ENCODE measurements at places on chromosomes 11 and 22.
A peak's percentile ranks its signal among the peaks of the same experiment; 100 is the strongest.

- DNase-seq, result peak; percentile 71
These were observed 32.1 kb upstream of the SLC5A12 start for GRCh38 chr11:26753723-26754504.

- no peak for DNase-seq
These were observed 100.3 kb upstream of the TEAD1 start for GRCh38 chr11:12573707-12574485.

DNA sequence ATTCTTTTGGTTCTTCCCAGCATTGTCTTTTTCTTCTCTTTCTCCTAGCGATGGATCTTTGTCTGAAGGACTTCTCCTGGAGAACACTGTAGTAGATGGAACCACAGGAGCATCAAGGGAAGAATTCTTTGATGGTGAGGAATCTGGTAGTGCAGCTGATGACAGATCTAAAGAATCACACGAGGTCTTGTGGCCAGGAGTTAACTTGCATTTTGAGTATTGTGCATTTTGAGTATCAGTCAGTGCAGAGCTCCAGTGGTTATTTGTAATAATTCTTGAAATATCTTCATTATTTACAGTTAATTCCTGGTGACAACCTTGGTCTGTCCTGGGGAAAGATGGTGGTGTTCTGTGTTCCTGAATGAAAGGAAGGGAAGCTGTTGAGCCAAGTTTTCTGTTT lies 14.5 kb upstream of the POGLUT3 start:
- DNase-seq, result no peak

- no peak for DNase-seq
These were observed 5.5 kb downstream of the B3GAT1 start for GRCh38 chr11:134406264-134407185.

DNA sequence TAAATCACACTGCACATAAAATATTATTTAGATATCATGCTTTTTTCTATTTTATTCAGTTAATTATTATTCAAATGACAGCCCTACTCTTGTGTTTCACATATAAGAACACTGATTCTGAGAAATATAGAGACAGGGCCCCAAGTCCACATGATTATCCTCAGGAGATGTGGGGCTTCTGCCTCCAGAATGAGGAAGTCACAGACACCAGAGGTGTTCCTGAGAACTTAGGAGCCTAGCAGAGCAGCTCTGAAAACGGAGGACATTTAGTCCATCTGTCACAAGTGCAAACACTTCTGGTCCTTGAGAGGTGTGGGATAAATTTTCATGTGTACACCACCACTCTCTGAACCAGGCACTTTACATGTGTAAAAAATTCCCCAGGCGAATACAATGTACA lies 26.2 kb downstream of the TRIM66 start:
- DNase-seq, result peak; percentile 3

DNA sequence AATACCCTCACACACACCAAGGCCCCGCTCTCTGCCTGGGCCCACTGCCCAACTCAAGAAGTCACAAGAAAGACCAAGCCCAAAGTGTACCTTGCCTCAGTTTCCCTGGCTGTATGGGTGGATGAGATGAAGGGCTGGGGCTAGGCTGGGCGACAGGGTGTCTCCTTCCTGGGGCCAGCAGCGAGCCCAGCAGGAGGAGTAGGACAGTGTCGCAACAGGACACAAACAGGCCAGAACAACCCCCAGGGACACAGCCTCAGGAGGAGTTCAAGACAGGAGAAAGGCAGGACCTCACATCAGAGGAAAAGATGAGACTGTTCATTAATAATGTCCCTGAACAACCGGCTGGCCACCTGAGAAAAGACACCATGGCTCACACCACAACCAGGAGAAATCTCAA lies 13.3 kb downstream of the CSNK1E start:
- no peak for DNase-seq

DNA sequence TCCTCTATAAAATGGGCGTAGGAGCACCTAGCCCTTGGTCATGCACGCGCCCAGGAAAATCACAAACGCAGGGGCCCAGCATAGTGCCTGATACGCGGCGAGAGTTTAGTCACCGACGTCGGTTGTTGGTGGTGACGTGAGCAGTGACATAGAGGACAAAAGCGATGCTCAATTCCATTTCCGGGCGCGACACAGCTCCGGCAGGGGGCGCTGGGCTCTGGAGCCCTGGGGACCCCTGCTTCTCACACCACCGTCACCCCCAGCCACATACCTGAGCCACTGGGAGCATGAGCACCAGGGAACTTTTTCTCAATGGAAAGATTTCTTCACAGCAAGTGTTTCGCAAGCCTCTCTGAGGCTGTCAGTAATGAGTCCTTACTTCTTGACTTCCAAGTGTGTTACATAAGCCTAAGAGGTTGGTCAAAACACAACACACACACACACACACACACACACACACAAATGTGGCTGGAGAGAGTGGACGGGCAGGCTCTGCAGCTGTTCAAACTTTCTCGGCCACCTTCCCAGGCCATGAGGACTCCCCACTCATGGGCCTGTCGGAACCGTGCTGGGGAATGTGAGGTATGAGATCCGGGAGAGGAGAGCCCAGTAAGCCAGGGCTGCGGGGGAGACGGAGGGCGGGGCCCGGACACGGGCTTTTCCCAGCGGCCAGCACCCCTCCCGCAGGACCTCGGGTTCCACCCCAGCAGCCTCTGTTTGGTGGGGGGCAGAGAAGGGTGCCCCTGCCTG lies 36.9 kb upstream of the LINC01488 start:
- peak; percentile 57 for DNase-seq

DNA sequence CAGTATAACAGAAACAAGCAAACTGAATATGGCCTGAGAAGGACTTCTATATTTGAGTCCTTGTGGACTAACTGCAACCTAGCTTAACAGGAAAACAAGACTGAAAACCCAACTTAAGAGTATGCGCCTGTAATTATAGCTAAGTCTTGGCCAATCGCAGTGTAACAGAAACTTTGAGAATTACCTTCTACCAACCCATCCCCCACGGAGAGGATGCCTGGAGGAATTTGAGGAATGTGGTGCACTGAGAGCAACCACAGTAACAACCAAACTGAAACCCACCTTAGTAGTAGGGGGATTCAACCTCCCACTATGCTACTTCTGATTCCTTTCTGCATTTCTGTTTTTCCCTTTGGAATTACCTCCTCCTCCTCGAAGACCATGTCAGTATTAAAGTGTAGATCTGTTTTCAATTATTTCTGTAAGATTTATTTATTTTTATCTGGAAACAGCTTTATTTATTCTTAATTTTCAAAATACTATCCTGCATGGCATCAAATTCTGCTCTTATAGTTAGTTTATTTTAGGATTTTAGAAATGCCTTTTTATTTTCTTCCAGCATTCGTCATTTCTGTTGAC lies 393.6 kb downstream of the KCNA4 start:
- no peak for DNase-seq

- DNase-seq, result peak; percentile 78
These were observed 600 bp downstream of the FCHSD2 start for GRCh38 chr11:73141309-73142127.

GRCh38 chr11:86463120-86463519 lies 88.4 kb downstream of the CCDC81 start:
- no peak for DNase-seq

GRCh38 chr11:57675176-57675941 lies 7.4 kb downstream of the ZDHHC5 start:
- no peak for DNase-seq

GRCh38 chr11:225734-226453 lies 10.2 kb downstream of the SIRT3 start:
- DNase-seq, result no peak

DNA sequence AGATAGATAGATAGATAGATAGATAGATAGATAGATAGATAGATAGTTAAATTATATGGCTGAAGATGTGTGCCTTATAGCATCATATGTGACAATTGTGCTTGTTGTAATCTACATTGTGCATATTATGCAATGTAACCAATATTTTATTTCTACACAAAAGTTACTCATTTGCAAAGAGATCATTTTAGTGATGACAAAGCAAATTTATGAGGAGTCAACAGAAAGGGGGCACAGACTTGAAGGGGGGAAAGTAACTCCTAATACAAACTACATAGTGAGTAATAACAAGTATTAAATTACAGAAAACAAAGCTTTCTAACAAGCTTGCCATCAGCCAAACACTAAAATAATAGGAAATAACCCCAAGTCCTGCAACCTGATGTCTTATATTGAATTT lies 106.8 kb downstream of the MUC15 start:
- DNase-seq, result no peak

DNA sequence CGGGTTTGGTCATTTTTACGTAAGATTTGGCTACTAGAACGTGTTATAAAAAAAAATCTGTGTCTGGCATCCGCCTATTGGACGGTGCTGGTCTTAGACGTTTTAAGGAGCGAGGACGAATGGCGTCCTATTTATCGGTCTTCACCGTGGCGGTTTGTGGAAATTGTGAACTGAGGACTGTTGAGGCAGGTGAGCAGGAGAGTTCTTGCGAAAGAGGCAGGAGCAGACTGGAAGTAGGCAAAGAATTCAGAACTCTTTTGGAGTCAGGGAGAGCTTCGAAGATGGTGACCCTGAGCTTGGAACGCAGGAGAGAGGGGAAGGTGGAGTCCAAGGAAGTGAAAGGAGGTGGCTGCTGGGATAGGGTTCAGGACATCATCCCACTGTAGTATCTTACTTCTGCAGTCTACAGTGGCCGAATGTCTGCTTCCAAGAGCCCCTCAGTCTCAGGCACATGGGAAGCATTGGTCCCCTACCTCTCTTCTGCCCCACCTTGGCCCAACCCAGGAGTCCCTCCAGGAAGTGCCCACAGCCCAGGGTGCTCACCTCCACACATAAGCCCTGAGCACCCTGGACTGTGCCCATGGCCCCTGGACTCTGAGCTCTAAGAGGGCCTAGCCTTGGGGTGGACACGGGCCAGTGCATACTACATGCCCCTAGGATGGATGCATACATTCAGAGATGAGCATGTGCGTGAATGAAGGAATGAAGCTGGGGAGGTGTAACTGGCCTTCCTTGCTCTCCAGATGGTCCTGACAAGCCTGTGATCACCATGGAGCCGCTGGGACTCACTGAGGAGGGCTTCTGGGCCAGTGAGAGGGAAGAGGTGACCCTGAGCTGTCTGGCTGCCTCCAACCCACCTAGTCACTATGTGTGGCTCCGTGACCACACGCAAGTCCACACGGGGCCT lies 3.7 kb downstream of the VSIG10L2 start:
- DNase-seq, result no peak

- no peak for DNase-seq
These were observed 19.6 kb upstream of the OR8D2 start for GRCh38 chr11:124339396-124340141.

Data from Kasumi-1 (cell line).